ENCODE measurements at places on chromosomes 4 and X.
A peak's percentile ranks its signal among the peaks of the same experiment; 100 is the strongest.

- no peak for DNase-seq
Observed at GRCh38 chr4:8267077-8267476, 2.5 kb upstream of the HTRA3 start.

GRCh38 chrX:3743801-3744439 is 30.5 kb upstream of the PRKX start:
- no peak for DNase-seq

GRCh38 chr4:40323866-40324265 is 11.3 kb upstream of the CHRNA9 start:
- DNase-seq = no peak

- DNase-seq = no peak
Observed at GRCh38 chr4:108247387-108248049, 78.8 kb upstream of the LEF1 start.

DNA sequence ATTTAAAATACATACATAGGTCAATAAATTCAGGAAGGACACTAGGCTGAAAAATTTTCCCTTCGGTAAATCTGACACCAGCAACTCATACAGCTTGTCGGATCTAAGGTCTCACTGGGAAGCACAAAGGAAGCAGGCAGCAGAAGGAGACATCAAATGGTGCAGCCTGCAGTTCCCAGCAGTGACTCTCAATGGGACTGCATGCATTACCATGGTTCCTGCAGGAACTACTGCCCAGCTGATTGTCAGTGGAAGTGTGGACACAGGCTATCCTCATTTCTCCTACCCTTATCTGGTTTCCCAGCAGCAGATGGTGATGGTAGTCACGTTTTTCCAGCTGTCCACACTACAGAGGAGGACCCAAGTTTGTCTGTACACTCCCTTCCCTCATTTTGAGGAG is 113.3 kb downstream of the PPP1R2C start:
- no peak for DNase-seq

DNA sequence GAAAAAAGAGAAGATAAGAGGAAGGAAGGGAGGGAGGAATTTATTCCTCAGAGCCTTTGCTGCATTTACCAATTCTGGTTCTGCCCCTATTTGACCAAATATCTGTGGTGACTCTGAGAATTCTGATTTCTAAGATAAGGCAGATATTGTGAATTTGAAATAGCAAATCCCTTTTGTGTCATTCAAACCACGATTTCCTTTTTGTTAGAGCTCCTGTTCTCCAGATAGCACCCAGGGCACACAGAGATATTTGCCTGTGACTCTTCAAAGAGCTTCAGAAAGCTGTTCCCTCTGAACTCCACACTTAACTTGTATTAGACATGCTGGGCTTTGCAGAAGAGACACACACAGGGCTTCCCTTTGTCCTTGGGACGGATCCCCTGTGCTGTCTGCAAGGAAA is 272.2 kb downstream of the DHRSX start:
- DNase-seq = no peak

GRCh38 chr4:7620086-7620813 is 185.5 kb upstream of the PSAPL1 start:
- DNase-seq = no peak

GRCh38 chrX:72123471-72124185 is 8.1 kb downstream of the RTL5 start:
- no peak for DNase-seq

DNA sequence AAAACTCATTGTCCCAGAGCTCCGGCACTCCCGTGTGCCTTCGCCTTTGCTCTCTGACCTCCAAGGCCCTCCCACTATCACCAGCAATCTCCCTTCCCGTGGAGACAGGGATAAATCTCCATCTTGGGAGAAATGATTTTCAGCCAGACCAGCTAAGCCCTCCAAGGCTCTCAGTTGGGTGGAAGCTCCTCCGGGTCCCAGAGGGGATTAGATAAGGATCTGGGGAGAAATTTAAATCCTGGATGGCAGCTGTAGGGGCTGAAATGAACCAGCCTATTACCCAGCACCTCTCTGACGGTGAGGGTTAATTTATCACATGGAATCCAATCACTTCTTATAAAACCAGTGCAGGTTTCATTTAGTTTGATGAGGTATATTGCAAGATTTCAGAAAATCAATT is 366.2 kb downstream of the FBXW7 start:
- DNase-seq = no peak

- DNase-seq = no peak
Observed at GRCh38 chr4:113481820-113482219, 279.7 kb downstream of the CAMK2D start.

DNA sequence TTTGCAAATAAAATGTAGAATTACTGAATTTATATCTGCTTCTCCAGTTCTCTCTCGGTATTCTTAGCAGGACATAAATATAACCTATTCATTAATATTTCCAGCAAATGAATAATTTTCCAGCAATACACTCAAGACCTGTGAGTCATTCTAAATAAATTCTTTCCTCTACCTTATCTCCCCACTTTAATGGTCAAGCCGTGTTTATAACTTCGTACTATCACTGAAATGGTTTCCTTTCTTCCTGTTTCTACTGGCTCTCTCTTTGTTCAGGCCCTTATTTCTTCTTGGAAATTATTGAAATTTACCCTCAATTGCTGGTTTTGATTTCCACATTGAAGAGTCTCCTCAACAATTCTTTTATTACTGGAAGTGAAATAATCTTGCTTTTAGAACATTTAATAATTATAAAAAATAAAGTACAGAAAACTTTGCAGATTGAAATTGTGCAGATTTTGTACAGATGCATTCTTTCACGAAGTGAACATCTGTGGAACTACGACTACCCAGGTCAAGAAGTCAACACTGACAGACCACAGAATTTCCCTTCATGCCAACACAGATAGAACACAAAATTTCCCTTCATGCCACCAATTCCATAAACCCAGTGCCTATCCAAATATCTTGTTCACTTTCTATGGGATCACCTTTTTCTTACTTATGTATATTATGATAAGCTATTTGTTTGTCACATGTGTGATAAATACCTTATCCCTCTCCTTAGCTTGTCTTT is 205.7 kb downstream of the FAT4 start:
- DNase-seq = no peak

GRCh38 chrX:48960291-48960690 is 2.9 kb upstream of the OTUD5 start:
- no peak for DNase-seq

GRCh38 chr4:75567725-75568124 is 11.9 kb downstream of the ODAPH start:
- no peak for DNase-seq

GRCh38 chrX:132631579-132632232 is 142.9 kb upstream of the MBNL3 start:
- DNase-seq = no peak

DNA sequence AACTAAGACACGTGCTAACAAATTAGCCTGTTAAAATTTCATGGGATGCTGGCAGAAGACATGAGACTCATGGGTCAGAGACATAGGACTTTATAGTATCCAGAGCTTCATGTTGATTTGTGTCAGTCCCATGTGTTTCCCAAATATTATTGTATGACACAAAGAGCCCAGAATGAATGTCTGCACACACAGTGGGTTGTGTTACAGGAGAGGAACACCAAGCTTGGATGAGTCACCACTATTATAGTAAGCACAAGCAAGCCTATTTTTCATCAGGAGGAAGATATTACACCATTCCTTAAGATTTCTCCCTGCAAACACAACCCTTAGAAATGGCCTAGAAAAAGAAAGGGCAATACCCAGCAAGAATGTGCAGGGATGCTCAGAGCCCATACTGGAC is 15.4 kb downstream of the BBS12 start:
- DNase-seq = no peak

DNA sequence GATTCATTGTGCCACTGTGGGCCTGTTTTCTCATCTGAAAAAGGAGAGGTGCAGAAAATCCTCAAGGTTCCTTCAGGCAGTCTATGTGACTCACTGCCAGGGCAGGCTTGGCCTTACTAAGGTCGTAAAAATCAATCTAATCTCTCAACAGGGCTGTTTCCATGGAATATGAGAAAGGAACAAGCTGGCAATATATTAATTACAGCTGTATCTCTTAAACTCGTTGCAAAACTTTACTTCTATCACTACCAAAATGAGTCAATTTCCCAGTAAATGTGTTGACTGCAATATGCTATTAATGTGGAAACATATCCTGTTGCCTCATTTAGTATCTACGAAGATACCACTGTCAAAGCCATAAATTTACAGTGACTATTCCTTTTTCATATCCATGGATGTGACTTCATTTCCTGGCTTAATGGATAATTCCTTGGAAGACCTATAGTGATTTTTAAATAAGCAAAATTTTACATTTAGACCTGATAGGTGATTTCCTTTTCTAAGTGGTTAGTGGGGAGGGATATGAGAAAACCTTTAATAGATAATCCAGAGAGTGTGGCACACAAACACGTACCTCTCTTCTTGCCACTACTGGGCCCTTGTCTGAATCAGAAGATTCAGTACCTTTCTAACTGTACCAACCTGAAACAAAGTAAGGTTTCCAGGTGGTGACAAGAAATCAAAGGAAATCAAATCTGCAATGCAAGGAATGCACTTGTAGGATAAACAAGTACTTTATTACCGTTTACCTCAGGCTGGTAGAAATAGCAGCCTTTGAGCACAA is 127.4 kb upstream of the FTHL17 start:
- no peak for DNase-seq

- peak; percentile 80 for DNase-seq
Observed at GRCh38 chr4:39697740-39698423, at the start of gene UBE2K. Gene UBE2K, plus strand, starts transcription at chr4:39698136. Its CDS starts 192 bp downstream, at chr4:39698328.

GRCh38 chrX:135328421-135329005 is 19.2 kb downstream of the ETDC start:
- no peak for DNase-seq

GRCh38 chr4:161919442-161920220 is 244.2 kb downstream of the FSTL5 start:
- no peak for DNase-seq

GRCh38 chr4:8688908-8689445 is 96.4 kb downstream of the CPZ start:
- DNase-seq = no peak

DNA sequence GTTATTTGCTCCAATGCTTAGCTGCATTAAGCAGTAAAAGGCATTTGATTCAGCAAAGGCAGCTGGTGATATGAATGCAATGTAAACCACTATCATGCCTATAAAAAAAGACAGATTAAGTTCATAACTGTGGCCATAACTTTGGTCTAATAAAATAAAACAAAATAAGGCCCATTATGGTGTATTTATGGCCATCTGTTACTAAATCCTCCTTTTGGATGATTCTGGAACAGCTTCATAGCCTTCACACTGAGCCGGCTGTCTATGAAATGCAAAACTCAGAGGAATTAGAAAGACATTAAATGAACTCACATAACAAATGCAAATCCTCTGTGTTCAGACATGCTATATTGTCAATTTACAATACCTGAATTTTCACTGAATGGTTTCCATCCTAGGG is 223.7 kb upstream of the FAT4 start:
- no peak for DNase-seq

- no peak for DNase-seq
Observed at GRCh38 chrX:11765449-11765848, 7.4 kb downstream of the MSL3 start.

GRCh38 chr4:1266881-1267763 is 18.2 kb upstream of the CTBP1 start:
- no peak for DNase-seq
